ENCODE measurements at places on chromosomes 4 and X.

DNA sequence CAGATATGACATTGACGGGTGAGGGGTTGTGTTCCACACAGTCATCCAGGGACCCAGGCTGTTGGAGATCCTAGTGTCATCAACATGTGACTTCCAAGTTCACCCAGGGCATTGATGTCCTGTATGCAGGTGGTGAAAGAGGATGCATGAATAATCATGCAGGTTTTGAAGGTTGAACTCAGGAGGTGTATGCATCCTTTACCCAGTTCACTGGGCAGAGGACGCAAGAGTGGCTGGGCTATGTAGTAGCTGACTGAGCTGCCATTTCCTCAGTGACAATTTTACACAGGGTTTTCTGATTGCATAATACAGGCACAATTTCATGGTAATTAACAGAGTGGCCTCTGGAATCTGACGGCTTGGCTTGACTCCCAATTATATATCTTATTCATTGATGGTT, 323.0 kb downstream of the HS3ST1 start:
- H3K4me3 ChIP-seq: no peak overlapping the region
- no peak for DNase-seq
- H3K4me1 ChIP-seq: no peaks in the 10 kb centered on the region
- no peaks in the 10 kb centered on the region for H3K27me3 ChIP-seq
- no peak overlapping the region for H3K27ac ChIP-seq

- no peak overlapping the region for H3K4me3 ChIP-seq
- no peaks in the 10 kb centered on the region for H3K36me3 ChIP-seq
- H3K4me1 ChIP-seq: peaks cover 4% of the 10 kb centered on the region
- DNase-seq: no peak
- H3K27ac ChIP-seq: no peak overlapping the region
Measured at GRCh38 chrX:119118780-119119395, 8.7 kb downstream of the KIAA1210 start.

- H3K27me3 ChIP-seq: no peaks in the 10 kb centered on the region
- no peak for DNase-seq
- H3K4me3 ChIP-seq: no peak overlapping the region
- H3K36me3 ChIP-seq: no peaks in the 10 kb centered on the region
Measured at GRCh38 chr4:45030059-45030458, 303.7 kb upstream of the GNPDA2 start.

DNA sequence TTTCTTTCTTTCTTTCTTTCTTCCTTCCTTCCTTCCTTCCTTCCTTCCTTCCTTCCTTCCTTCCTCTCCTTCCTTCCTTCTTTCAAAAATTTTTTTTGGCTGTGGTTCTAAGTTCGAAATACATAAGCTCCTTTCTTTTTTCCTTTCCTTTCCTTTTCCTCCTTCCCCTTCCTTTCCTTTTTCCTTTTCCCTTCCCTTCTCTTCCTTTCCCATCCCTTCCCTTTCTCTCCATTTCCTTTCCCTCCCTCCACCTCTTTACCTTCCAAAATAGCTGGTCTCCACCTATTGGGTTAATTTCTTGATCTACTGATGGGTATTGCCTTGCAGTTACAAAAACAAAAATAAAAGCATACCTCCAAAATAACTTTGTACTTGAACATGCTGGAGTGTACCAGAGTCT, 73.4 kb upstream of the GPRIN3 start:
- H3K4me3 ChIP-seq: no peak overlapping the region
- DNase-seq: no peak
- H3K36me3 ChIP-seq: no peaks in the 10 kb centered on the region
- peaks cover 2% of the 10 kb centered on the region for H3K4me1 ChIP-seq
- H3K27ac ChIP-seq: no peak overlapping the region

DNA sequence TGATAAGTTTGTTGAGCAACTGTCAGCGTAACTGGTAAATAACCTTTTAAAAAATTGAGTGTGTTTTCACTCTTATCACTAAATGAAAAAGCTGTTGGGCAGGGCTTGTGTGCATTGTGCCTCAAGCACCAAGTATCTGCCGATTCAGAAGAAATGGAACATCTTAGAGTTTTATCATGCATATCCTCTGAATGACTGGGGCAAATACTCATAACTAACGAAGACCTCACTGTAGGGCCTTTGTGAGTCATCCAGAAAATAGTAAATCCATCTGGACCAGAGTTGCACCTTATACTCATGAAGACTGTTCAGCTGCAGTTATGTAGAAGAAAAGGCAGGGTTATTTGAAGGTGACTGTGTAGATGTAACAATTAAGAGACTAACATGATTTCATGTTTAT, 222.1 kb downstream of the CAMK2D start:
- H3K4me1 ChIP-seq: peaks cover 9% of the 10 kb centered on the region
- peaks cover 13% of the 10 kb centered on the region for H3K36me3 ChIP-seq
- no peak overlapping the region for H3K27ac ChIP-seq
- no peak overlapping the region for H3K4me3 ChIP-seq

- no peak for DNase-seq
- H3K27me3 ChIP-seq: no peaks in the 10 kb centered on the region
- H3K36me3 ChIP-seq: peaks cover 4% of the 10 kb centered on the region
Measured at GRCh38 chr4:86556791-86557415, 37.2 kb upstream of the PTPN13 start.

DNA sequence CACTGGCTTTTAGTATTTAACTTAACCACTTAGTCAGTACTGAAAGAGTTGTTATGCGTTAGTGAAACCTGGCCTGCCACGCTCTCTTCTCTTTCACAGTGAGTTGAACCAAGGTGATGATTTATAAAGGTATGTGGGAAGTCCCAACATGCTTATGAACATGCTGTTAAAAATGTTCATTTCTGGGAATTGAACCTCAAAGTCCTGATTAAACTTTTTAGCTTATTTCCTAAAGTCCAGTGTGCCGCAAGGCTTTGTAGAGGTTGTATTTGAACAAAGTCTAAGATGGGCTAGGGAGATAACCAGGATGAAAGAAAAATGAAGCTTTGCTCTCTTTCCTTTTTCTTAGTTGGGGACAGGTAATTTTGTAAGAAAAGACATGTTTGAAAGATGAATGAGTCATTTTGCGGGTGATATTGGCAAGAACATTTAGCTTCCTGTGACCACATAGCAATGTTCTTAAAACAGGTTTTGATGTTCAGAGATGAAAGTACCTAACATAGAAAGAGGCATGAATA, 270.3 kb downstream of the DTHD1 start:
- no peak for DNase-seq
- no peaks in the 10 kb centered on the region for H3K36me3 ChIP-seq
- H3K4me3 ChIP-seq: no peak overlapping the region
- no peak overlapping the region for H3K27ac ChIP-seq

DNA sequence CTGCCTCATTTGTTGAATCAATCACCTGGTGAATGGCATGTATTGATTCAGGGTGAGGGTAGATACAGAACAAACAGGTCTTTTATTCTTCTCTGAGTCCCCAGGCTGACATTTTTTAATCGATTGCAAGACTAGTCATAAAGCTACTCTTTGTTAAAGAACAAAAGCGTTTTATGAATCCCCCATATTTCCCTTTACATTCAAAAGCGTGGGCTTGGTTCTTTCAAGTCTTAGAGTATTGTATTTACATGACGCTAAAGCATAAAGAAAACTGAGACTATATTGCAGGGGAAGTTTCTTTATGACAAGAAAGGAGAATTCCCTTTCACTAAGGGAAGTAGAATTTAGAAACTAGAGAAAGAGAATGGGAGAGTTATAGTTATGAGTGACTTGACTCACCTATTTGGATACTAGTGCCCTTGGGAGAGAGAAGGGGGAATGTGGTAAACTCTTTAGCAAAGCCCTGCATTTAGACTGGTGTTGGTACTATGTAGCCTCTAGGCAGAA, 69.3 kb upstream of the PDE5A start:
- H3K36me3 ChIP-seq: peaks cover under 1% of the 10 kb centered on the region
- no peak overlapping the region for H3K27ac ChIP-seq
- peaks cover 19% of the 10 kb centered on the region for H3K27me3 ChIP-seq

DNA sequence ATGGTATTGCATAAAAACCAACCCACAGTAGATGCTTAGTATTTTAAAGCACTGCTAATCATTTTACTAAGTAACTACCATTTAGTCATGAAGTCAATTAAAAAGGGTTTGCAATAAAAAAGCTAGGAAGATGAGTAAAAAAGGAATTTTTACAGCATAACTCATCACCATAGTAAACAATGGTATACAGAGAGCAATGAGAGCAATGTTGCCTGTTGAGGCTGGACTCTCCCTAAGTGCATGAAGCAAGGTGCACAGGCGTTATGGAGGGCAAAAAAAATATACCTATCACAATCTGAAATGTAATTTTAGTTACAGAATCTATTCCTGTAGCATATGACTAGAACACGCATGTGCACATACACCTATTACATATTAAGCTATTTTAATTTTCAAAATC, 129.6 kb upstream of the BMP3 start:
- H3K27me3 ChIP-seq: no peaks in the 10 kb centered on the region
- no peak for DNase-seq
- H3K4me1 ChIP-seq: no peaks in the 10 kb centered on the region
- H3K36me3 ChIP-seq: no peaks in the 10 kb centered on the region
- no peak overlapping the region for H3K27ac ChIP-seq

DNA sequence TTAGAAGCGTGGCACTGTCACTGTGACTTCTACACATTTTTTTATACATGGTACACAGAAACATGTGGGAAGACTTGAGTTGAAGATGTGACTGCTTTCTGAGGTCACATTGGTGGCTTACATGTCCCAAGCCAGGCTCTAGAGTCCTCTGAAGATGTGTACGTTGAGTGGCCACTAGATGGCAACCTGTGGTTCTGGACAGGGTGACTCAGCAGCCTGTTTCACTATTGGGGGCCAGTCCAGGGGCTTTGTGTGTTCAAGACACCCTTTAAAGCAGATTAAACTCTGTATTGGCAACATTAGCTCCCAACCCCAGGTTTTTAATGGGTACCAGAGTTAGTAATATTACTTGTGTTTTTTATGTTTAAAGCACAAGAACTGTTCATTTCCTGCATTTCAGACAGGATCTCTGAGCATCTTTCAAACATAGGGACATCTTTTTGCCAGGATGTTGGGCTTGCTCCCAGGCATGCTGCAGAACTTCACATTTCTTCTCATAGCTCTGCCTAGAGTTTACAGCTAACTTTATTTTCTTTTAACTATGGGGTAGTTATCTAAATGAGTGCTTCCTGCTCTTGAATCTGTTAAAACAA, 53.0 kb downstream of the DCUN1D4 start:
- peak overlapping the region; percentile 11 for H3K27ac ChIP-seq
- H3K36me3 ChIP-seq: peaks cover 18% of the 10 kb centered on the region
- DNase-seq: peak; percentile 13
- no peaks in the 10 kb centered on the region for H3K27me3 ChIP-seq
- H3K4me1 ChIP-seq: peaks cover 9% of the 10 kb centered on the region

- no peaks in the 10 kb centered on the region for H3K27me3 ChIP-seq
- no peak overlapping the region for H3K4me3 ChIP-seq
- H3K4me1 ChIP-seq: no peaks in the 10 kb centered on the region
- H3K27ac ChIP-seq: no peak overlapping the region
- DNase-seq: no peak
Measured at GRCh38 chr4:71210823-71211222, 128.0 kb upstream of the SLC4A4 start.

GRCh38 chrX:18210470-18210869, 10.2 kb downstream of the BEND2 start:
- no peak for DNase-seq
- no peaks in the 10 kb centered on the region for H3K36me3 ChIP-seq
- no peak overlapping the region for H3K4me3 ChIP-seq
- no peaks in the 10 kb centered on the region for H3K4me1 ChIP-seq

DNA sequence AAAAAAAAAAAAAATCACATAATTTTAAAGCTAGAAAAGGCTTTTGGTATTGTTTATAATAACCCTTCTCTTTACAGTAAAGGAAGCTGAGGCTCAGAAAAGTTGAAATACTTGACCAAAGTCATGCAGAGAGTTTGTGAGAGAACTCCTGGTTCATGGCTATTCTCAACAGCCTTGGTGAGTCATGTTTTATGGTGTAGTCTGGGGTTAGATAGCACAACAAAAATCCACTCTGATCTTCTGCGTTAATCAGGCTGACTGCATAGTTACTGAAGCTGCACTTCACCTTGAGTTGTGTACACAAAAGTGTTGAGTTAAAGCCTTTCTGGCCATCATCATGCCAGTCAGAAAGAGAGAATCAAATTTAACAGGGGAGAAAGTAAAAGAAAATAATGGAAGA, 19.3 kb upstream of the SFRP2 start:
- no peak overlapping the region for H3K27ac ChIP-seq
- no peak overlapping the region for H3K4me3 ChIP-seq
- no peaks in the 10 kb centered on the region for H3K27me3 ChIP-seq
- peaks cover 9% of the 10 kb centered on the region for H3K4me1 ChIP-seq
- no peak for DNase-seq

DNA sequence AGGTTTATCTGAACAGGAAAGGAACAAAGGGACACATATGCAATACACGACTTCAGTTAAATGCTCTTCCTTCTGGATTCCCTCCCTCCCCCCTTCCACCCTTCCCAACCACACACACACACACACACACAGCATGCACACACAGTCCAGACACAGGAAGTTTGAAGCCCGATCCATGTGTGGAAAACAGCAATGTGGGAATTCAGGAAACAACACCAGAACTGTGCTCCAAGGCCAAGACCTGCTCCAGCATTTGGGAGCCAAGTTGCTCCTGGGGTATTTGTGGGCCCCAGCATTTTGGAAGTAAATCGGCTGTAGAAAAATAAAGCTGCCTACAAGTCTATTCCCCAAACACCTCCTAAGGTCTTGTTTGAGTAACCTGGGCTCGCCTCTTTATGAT, 5.6 kb upstream of the AMOT start:
- H3K36me3 ChIP-seq: no peaks in the 10 kb centered on the region
- peaks cover 2% of the 10 kb centered on the region for H3K4me1 ChIP-seq
- DNase-seq: no peak

DNA sequence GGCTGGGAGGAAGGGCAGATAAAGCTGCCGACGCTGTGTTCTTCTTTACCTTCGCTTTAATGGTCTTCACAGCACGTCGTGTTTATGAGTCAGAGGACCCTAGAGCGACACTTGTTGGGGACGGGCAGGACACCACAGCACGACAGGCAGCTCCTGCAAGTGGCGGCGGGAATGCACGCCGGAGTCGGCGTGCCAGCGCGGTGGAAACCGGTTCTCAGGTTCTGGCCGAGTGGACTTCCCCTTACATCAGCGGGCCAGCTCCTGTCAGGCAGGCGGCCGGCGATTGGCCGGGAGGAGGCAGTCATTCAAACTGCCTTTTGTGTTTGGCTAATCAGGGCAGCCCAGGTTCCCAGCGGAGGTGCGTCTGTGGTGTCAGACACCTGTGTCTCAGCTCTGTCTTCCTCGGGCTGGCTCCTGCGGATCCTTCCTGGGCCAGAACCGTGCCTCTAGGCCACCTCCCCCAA, 150.9 kb downstream of the SHROOM3 start:
- H3K27ac ChIP-seq: peak overlapping the region; percentile 74
- no peaks in the 10 kb centered on the region for H3K4me1 ChIP-seq
- H3K4me3 ChIP-seq: peak overlapping the region; percentile 63
- no peak for DNase-seq
- H3K36me3 ChIP-seq: peaks cover 5% of the 10 kb centered on the region
- H3K27me3 ChIP-seq: peaks cover 77% of the 10 kb centered on the region
